NCI-H774 (cell line): ENCODE measurements at places on chromosomes 13 and 19.

DNA sequence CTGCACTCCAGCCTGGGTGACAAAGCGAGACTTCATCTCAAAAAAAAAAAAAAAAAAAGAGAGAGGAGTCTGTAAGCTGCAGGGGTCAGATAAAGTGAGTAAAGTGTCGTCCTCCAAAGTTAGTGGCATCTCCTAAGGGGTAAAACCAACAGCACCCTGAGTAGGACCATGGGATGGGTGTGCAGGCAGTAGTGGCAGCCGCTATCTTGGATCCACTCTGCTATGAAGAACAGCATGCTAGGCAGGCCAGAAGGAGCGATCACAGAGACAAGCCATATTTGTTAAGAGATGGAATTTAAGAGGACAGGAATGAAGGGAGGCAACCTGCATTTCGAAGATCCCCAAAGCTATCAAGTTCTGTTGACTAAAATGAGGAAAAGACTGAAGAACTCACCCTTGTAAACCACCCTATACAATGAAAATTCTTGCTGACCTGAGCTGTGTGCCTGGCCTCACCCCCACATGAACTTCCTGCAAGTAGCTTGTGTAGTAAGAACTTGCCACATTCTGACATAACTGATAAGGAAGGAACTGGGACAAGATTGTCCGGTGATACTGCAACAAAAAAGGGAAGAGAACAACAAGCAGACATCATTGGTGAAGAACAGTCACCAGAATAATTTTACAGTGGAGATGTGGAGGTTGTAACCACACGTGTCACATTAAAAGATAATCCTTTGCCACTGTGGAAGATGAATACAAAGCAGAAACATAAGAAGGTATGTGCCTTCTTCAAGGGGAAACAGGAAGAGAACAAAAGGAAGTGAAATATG, 16.2 kb downstream of the DPY19L3 start:
- DNase-seq = no peak

DNA sequence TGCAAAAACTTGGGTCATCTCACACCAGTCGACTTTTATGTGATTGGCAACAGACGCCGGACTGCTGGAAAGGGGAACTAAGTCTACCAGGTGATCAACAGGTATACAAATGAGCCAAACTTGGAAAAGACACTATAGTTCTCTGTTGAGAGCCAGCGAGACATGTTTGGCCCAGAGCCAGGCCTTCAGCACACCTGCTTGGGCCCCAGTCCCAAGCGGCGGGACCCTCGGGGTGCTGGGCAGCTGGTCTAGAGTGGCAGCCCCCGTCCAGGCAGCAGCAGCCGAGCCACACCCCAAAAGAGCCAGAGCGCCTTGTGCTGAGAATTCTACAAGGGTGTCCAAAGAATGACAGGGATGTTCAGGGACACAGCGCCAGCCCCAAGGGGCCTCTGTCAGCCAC, 28.0 kb downstream of the NAXD start:
- DNase-seq = no peak

DNA sequence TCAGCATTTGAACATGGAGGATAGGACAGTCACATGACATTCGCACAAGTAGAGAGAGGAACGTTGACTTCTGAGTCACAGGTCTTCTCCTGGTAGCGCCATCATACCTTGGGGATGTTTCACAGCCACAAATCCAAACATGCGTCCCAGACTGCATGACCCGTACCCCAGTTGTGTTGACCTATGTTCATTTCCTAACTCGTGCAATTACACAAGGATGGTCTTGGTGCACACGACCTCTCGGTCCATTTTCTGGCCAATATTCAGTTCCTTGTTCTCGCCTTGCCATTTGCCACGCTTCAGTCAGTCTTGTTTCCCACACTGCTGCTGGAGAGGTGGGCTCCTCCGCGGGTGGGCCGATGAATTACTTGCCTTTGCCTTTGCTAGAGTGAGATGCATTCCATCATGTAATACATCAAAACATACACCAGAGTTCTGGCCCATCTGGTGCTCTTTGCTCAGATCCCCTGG, 87.3 kb downstream of the COL4A2 start:
- no peak for DNase-seq

- no peak for DNase-seq
These were observed 18.3 kb downstream of the PCID2 start for GRCh38 chr13:113190181-113190580.

DNA sequence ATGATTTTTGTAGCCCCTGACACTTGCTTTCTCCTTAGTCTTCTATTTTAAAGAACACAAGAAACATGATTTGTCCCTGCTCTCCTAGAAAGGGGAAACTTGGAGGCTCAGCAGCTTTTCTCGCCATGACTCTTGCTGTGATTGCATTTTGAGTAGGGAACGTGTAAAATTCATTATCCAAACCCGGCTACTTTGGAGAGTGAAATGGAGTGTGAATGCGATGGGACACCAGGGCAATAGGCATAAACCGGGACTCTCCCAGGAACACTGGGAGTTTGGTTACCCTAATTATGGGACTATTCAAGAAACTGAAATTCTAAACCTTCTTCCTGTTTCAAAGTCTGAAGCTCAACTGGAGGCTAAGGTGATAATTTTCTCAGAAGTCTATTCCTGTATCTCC, 181.7 kb upstream of the RFC3 start:
- DNase-seq = no peak

- no peak for DNase-seq
These were observed 20.5 kb upstream of the SHKBP1 start for GRCh38 chr19:40555978-40556689.
